RPMI8226 (cell line): ENCODE measurements at places on chromosomes 12 and 14.
A peak's percentile ranks its signal among the peaks of the same experiment; 100 is the strongest.

GRCh38 chr12:14216405-14217294, 148.8 kb upstream of the ATF7IP start:
- peak; percentile 51 for DNase-seq

GRCh38 chr12:97181571-97182265, 274.7 kb downstream of the NEDD1 start:
- no peak for DNase-seq

- no peak for DNase-seq
Observed at GRCh38 chr12:117967512-117967911, 1.3 kb downstream of the KSR2 start.

DNA sequence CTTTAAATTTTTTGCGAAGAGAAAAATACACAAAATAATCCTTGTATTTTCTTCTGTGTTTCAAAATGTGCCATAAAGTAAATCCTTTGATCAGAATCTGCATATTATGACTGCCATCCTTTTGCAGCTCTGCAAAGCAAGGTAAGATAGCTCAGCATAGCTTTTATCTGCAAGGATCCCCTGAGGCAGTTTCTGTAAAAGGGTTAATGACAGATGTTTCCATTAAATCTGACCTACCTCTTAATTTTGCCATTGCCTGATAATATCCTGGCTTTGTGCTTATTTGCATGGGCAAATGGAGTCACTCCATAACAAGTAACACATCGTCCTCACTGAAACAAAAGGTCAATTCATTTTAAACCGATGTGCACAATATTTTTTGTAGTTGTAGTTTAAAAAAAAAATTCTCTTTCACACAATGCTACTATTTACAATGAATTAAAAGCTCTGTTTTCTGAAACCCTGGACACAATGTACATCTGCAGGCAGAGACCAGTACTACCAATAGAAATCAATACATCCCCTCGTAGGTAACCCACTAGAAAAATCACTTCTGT, 108.5 kb upstream of the SOX5 start:
- no peak for DNase-seq

DNA sequence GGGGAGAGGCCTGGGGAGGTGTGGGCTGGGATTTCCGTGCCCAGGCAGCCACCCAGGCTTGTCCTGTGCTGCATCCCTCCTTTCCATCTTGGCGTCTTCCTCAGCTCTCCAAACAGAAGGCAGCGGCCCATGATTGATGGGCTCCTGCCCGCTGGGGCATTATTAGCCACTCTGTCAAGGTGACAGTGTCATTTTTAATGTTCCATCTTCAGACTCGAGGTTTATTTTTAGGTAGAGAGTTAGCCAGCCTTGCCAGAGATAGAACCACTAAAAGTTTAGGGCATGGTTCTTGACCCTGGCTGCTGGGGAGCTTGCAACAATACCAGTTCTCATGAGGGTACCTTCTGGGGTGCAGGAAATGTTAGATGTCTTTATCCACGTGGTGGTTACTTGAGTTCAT, 90.1 kb downstream of the AACS start:
- no peak for DNase-seq

DNA sequence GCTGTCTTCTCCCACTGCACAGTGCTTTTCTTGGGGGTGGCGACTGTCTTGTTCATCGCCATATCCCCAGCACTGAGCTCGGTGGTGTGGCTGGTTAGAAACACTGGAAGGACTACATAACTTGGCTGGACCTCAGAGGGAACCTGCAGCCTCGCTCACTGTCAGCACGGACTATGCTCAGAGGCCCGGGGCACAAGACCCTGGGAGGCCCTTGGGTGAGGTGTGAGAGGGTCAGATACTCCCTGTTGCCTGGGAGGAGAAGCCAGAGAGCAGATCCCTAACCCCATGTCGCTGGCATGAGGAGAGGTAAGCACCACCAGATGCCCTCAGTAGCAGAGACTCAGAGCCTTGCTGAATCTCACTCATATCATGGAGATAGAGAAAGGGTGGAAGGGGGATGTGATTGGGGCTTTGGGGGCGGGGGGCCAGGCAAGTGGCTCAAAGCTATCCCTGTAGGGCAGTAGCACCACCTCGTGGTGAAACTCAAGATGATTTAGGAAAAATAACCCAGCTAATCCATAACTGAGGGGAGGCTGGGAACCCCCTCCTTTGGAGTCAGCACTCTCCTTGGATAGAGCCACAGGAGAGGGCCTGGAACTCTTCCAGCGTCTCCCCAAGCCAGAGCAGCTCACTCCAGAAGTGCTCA, 18.7 kb upstream of the HDAC7 start:
- peak; percentile 39 for DNase-seq

DNA sequence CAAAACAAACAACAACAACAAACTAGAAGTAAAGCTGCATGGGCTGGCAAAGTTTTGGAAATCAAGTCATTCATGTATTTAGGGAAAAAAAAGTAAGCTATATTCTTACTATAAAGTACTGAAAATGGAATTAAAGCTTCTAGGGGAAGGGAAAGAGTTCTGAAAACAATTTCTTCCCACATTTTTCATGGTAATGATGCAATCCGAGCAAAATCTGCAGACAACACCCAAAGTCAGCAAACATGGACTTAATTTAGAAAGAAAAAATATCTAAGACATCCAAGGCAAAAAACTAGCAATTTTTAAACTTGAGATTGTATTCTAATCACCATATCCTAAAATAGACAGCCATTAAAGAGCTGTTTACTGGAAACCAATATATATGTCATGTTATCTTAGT, 86.3 kb downstream of the LRP6 start:
- no peak for DNase-seq

GRCh38 chr12:5003025-5003666, 40.5 kb upstream of the KCNA5 start:
- peak; percentile 75 for DNase-seq

- no peak for DNase-seq
Observed at GRCh38 chr12:66320996-66321395, 18.7 kb downstream of the HELB start.

- DNase-seq: no peak
Observed at GRCh38 chr14:100504372-100505078, 82.7 kb downstream of the BEGAIN start.

DNA sequence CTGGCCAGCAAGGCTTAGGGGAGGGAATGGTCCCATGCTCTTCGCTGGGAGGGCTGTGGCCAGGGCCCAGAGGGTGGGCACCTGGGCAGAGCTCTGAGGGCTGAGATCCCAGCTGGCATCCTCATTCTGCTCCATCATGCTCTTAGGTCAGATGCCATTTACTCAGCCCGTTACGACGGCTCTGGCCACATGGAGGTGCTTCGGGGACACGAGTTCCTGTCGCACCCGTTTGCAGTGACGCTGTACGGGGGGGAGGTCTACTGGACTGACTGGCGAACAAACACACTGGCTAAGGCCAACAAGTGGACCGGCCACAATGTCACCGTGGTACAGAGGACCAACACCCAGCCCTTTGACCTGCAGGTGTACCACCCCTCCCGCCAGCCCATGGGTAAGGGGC, 30.8 kb upstream of the LRP1-AS start:
- DNase-seq: no peak

GRCh38 chr12:7994731-7995205, 37.7 kb upstream of the FOXJ2 start:
- DNase-seq: no peak

GRCh38 chr14:36222337-36222736, 45.8 kb upstream of the PTCSC3 start:
- no peak for DNase-seq

DNA sequence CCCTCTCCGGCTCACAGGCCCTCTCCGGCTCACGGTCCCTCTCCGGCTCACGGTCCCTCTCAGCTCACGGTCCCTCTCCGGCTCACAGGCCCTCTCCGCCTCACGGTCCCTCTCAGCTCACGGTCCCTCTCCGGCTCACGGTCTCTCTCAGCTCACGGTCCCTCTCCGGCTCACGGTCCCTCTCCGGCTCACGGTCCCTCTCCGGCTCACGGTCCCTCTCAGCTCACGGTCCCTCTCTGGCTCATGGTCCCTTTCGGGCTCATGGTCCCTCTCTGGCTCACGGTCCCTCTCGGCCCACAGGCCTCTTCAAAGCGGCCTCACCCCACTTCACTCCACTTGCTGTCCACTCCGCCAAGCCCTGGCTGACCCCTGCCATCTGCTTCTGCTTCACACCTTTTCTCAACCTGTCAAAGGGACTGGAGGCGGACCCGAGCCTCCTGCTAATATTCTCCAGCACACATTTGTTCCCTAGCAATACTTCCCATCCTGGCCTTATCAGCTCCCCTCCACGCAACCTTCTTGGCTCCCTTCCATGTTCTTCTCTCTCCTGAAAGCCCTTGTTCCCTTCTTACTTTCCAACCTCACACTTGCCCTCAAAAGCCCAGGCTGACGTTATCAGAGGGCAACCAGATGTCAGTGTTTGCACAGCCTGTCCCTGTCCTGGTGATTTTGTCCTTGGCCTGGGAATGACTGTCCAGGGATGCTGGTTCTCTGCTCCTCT, 176.7 kb downstream of the CALM1 start:
- DNase-seq: no peak

- DNase-seq: no peak
Observed at GRCh38 chr12:12577786-12578185, 15.1 kb upstream of the DUSP16 start.

GRCh38 chr14:105465209-105466031, 9.2 kb upstream of the CRIP2 start:
- DNase-seq: no peak

DNA sequence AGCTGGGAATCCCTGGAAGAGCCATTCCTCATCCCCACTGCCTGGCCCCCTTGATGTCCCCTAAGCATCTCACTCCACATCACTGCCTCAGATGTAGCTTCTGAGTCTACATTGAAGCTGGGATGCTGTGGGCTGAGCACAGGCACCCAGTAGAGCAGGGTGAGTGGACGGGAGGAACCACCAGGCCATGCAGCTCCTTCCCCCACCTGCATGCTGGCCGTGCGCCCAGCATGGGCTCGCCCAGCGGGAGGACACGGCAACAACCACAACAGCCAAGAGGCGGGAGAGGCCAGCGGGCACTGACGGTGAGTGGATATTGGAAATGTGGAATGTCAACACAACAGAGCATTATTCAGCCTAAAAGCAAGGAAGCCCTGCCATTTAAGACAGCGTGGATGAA, 310.9 kb downstream of the ADGRD1 start:
- no peak for DNase-seq

GRCh38 chr14:55964821-55965220, 153.4 kb upstream of the PELI2 start:
- DNase-seq: no peak

DNA sequence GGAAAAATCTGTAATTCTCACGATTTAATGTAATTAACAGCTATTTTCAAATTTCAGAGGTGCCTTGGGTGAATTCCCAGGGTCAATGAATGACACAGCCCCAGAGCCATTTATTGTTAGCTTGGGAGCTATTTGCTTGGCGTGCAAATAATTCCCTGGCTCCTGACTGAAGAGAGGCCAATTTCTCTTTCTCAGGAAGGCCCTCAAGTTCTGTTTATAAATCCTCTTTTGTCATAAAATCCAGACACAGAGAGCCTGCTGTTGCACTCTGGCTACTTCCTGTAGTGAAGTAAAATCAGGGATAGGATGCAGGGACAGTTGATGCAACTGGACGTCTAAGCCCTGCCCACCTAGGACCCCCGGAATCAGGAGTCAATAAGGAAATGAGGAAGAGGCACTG, 154.3 kb downstream of the TMX1 start:
- DNase-seq: no peak

DNA sequence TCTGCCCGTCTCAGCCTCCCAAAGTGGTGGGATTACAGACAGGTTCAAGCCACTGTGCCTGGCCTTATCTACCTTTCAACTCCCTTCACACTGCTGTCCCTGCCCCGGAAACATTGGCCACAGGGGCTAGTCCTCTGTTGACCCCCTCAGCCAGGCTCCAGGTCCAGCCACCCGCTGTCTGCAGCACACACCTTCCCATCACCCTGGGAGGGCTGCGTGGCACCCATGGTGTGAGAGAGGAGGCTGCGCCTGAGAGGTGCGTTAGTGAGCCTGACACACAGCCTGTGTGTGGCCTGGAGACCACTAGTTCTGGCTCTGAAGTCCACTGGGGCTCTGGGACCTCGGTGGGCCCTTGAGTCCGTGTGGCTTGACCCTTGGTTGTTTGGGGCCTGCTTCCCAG, 28.4 kb upstream of the TRAF3 start:
- DNase-seq: no peak

GRCh38 chr12:2268471-2269286, 215.9 kb downstream of the CACNA1C start:
- DNase-seq: no peak

GRCh38 chr12:61412201-61412600, 848.0 kb upstream of the USP15 start:
- DNase-seq: no peak

DNA sequence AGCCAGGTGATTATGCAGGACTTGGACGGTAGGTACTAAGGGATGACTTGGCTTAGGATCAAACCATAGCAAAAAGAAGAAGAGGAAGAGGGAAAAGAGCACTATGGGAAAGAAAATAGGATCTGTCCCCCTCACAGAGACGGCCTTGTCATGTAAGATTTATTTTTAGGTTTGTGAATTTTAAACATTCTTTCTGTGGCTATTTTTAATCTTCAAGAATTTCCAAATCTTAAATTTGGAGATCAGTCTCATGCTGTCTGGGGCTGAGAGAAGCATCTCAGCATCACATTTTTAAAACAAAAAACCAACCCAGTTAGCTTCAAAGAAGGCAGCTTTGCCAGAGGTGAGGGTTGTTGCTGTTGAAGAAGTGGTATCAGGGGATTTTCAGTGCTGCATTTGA, 52.6 kb upstream of the STRN3 start:
- DNase-seq: no peak

- no peak for DNase-seq
Observed at GRCh38 chr14:96191353-96191752, 13.3 kb upstream of the BDKRB2 start.

DNA sequence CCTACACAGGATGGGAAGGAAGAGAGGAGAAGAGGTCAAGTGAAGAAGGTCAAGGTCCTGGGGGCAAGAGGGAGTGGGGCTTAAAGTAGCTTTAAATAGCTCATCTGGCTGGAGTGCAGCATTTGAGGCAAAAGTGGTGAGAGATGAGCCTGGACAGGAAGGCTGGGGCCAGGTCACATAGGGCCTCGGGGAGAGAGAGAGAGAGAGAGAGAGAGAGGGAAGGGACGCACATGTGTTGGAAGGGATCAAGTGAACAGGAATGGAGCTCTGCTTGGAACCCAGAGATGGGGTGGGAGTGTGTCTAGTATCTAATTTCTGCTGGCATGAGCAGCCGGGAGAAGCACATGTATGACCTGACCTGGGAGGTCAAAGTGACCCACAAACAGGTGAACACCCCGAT, 407.5 kb downstream of the MED13L start:
- DNase-seq: no peak

- DNase-seq: no peak
Observed at GRCh38 chr14:80637756-80638619, 303.6 kb downstream of the CEP128 start.

DNA sequence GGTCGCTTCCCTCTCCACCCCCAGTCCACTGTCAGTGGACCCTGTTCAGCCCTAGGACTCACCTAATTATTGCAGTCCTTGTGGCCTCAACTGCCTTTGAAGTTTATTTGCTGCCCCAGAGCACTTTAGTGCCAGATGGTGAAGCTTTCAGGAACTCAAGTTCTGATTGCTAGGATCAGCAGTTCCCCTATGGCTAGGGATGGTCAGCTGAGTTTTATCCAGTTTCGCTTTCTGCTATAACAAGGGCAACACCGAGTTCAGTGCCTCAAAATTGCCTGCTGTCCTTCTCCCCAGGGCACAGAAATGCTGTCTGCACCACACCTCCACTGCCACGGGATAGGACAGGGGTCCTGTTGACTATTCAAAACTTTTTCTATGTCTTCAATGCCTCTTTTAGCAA, 295.0 kb downstream of the GPHN start:
- DNase-seq: peak; percentile 78
